ENCODE measurements at places on chromosomes 1 and 21.

- no peak for DNase-seq
Measured at GRCh38 chr1:213110349-213111300, 59.6 kb downstream of the RPS6KC1 start.

- DNase-seq: no peak
Measured at GRCh38 chr1:29749024-29749945, 513.0 kb downstream of the PTPRU start.

DNA sequence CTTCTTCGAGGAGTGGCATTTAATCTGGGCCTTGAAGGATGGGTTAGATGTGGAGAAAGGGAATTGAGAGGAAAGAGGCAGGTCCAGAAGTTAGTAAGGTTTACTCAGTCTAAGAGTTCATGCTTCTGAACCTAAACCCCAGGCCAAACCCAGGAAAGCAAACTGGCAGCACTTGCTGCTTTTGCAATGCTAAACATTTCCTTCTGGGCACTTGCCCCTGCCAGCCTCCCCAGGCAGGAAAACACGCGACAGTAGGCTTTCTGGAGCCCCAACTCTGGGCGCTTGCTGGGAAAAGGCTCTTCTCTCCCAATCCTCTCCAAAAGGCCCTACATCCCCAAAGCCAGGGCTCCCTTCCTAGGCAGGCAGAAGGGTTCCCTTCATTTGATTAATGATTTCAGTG is 2.5 kb downstream of the OLFML2B start:
- DNase-seq: no peak

GRCh38 chr1:199858171-199858570 is 169.3 kb upstream of the NR5A2 start:
- DNase-seq: no peak

DNA sequence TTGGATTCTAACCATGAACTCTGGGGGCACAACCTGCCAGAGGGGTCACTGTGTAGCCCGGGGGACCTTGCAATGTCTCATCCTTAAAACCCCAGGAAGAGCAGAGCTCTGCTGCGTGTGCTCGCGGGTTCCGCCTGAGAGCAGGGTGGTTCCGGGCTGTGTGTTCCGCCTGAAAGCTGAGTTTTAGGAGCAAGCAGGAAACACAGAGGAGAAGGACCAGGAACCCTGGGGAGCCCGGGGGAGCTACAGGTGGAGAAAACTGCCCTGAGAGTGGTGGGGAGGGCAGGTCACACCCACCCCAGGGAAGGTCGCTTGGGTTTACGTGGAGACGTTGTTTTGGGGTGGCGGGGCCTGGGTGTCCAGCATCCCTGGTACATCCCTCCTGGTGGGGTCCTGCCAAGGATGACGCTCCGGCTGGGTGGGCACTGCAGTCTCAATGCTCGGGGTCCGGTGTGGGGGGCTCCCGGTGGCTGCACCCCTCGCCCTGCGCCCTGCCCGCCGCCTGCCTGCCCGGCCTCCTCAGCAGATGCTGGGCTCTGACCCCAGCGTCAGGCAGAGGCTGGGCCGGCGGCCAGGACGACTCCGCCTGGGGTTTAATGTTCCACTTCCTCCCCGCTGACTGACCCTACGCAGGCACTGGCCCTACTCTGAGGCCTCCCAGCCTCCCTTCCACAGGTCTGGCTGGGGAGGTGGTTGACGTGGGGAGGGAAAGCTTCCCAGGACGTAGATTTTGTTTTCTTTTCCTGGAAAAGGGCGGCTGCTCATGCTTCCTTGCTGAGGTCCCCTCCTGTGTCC is 17.3 kb upstream of the C1orf159 start:
- no peak for DNase-seq

DNA sequence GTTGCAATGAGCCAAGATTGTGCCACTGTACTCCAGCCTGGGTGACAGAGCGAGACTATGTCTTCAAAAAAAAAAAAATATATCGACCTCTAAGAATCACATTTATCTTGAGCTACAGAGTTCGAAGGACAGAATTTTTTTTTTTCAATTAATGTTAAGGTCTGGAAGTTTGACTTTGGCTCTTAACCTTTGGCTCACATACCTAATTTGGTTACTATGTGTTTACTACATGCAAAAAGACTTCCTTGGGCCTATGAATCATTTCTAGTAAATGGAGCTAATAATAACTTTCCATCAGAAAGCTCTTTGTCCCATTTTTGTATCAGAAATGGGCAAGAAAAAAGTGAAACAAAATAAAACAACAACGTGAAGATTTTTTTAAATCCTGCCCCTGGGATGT is 351.2 kb downstream of the SMYD3 start:
- no peak for DNase-seq

GRCh38 chr1:207873055-207873890 is 37.7 kb downstream of the CD34 start:
- DNase-seq: peak; percentile 97

DNA sequence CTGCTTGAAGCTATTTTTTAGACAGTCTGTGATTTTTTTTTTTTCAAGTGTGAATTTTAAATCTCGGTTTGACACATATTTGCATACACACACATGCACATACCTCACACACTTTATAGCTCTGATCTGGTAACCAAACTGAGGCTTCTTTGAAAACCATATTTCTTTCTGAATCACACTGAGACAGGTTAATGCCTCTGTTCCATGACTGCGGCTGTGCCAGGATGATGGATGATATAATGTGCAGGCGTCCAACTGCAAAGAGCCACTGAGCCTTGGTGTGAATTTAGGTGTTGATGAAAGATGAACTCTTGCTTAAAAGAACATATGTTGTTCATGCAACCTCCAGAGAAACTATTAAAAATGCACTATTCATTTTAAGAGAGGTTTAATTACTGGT is 504.0 kb upstream of the OLFM3 start:
- no peak for DNase-seq

- DNase-seq: no peak
Measured at GRCh38 chr1:14273811-14274210, 324.7 kb upstream of the KAZN start.

GRCh38 chr1:156693848-156694689 is 11.3 kb downstream of the CRABP2 start:
- no peak for DNase-seq

GRCh38 chr1:6577831-6578525 is 1.8 kb upstream of the ZBTB48 start:
- no peak for DNase-seq

DNA sequence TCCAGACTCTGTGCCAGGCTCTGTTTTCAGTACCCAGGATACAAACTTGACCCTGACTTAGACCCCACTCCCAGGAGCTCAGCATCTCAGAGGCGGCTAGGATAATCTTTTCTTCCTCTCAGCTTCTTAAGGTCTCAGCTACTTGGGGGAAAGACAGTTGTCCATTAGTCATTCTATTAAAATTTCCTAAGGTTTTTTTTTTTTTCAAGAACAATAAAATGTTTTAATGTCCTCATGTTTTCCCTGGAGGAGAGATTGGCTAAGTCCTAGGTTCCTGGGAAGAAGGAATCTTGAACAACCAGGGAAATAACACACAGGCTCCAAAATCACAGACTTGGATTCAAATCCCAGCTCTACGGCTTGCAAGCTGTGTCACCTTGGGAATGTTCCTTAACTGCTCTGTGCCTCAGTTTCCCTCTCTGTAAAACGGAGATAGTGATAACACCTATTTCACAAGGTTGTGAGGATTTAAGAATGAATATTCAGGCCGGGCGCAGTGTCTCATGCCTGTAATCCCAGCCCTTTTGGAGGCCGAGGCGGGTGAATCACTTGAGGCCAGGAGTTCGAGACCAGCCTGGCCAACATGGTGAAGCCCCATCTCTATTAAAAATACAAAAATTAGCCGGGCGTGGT is 33.0 kb downstream of the CDK18 start:
- DNase-seq: no peak

GRCh38 chr1:173639102-173639501 is 4.0 kb downstream of the TEX50 start:
- DNase-seq: no peak

- DNase-seq: no peak
Measured at GRCh38 chr1:38527373-38527966, 332.1 kb downstream of the RRAGC start.

GRCh38 chr1:240115831-240116230 is 24.1 kb downstream of the FMN2 start:
- no peak for DNase-seq

DNA sequence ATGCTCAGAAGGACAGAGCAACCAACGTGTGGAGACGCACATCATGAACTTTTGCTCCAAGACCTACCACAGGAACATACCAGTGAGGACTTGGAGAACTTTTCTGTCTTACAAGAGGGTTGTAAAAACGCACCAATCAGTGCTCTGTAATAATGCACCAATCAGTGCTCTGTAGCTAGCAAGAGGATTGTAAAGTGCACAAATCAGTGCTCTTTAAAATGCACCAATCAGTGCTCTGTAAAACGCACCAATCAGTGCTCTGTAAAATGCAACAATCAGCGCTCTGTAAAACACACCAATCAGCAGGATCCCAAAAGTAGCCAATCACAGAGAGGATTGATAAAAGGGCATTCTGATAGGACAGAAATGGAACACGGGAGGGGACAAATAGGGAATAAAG is 40.4 kb upstream of the SPAG17 start:
- no peak for DNase-seq

DNA sequence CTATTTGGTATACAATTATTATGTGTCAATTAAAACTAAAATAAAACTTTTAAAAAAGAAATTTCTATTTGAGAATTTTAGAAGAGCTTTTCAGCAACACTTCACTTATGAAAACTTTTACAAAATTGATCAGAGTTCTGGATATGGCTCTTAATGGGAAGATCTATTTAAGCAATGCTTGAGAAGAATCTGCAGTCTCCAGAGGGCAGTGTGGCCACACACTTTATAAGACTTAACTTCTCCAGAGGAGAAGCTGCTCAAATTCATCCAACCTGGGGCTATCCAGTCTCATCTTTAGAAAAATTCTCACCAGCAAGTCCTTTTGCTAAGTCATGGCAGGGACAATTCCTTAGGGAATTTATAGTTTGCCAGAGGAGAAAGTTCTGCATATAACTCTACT is 25.2 kb upstream of the AGO1 start:
- peak; percentile 29 for DNase-seq

DNA sequence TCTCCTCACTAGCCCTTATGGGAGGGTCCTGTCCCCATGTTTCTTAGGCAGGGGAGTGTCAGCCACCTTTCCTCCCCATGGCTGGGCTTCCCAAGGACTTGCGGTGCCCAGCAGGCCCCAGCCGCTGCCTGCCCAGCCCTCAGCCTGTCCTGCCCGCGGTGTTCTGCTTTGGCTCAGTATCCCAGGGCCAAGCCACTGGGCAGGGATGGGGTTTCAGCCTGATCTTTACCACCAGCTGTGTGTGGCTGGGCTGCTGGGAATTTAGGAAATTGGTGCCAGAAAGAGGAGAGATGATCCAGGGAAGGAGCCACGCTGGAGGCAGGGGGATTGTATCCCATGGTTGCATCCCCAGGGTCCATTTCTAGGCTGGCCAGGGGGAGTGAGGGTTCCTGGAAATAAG is 6.9 kb upstream of the IGFN1 start:
- no peak for DNase-seq

DNA sequence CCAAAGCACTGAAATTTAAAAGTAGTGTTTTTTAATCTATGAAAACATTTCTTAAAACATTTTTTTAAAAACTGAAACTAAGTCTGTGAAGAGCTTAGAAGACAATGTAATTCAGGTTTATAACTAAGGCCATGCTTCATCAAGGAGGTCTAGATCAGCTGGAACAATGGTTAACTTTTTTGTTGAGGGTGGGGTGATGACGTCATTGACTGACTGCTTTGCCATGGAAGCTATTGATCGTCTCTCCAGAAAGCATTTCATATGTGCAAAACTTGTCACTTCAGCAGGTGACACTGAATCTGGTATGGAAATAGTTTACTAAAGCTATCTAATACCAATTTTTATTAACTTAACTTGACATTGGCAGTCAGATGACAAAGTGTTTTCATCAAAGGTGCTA is 21.0 kb downstream of the RAVER2 start:
- DNase-seq: no peak

GRCh38 chr1:94258873-94259331 is 21.5 kb upstream of the ARHGAP29 start:
- DNase-seq: no peak

DNA sequence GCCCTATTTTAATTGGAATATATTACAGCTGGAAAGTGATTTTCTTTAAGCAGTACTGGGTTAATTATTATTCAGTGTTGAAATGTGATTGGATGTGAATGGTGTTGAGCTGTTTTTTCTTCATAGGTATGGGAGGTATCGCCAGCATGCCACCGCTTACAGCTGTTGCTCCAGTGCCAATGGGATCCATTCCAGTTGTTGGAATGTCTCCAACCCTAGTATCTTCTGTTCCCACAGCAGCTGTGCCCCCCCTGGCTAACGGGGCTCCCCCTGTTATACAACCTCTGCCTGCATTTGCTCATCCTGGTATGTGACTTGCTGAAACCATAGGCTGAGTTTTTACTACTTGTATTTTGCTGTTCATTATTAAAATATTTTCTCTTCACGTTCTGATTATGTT is 107.7 kb downstream of the ITSN1 start:
- no peak for DNase-seq

DNA sequence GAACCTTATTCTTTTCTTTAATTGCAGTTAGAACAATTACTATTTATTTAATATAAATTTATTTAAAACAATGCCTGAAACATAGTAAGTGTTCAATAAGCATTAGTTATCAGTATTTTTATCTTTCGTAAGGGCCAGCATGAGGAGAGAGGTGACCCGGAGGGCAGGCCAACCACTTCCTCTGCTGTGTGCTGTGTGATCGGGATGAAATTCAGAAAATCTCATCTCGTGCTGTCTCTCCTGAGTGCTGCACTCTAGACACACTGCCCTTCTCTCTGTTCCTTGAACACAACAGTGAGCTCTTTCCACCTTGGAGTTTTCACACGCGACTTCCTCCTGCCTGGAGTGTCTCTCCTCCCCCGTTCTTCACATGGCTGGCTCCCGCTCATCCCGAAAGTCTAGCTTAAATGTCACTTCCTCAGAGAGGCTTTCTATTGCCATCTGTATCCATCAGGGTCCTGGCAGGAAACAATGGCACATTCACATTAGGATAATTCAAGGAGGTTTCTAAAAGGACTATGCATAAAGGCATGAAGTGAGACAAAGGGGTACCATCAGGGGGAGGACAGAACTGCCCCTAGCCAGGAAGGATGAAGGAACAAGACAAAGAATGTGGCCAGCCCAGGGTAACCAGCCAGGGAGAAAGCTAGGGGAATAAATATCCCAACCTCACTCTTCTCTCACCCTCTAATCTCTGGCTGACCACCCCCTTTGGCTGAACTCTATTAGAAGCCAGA is 142.6 kb upstream of the GJB5 start:
- no peak for DNase-seq

DNA sequence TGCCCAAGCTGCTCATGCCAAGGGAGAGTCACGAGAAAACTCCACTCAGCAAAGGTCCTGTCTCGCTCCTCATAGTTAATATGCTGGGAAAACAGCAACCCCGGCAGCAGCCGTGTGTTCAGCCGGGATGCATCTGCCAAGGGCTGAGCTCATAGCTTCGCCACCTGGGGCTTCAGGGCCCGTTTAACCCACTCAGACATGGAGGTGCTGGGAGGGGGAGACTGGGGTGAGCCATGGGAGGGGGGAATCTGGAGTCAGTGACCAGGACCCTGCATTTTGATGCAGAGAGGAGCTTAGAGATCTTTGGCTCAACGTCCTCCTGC is 283.4 kb downstream of the PTPRU start:
- no peak for DNase-seq

GRCh38 chr1:220690140-220691052 is at the start of gene C1orf115:
C1orf115 (plus strand) TSS chr1:220690363; CDS start chr1:220690403, 40 bp downstream.
- no peak for DNase-seq

- DNase-seq: no peak
Measured at GRCh38 chr1:27687906-27688305, 15.9 kb upstream of the IFI6 start.
